Erythroblast (primary cell): ENCODE measurements at places on chromosomes 1 and 21.

DNA sequence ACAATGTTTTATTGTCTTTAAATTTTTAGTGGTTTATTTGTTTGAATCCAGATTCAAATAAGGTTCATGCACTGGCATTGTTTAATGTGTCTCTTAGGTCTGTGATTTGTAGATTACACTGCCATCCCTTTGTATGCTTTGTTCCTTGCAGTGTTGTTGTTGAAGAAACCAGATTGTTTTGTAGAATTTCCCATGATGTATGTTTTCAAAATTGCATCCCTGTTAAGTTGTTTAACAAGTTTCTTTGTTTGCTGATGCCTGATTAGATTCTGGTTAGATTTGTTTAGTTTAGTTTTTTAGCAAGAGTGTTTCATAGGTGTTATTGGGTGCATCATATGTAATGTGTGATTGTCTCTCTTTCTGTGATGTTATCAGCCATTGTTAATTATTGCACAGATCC, 5.5 kb upstream of the AVPR1B start:
- no peak for DNase-seq

DNA sequence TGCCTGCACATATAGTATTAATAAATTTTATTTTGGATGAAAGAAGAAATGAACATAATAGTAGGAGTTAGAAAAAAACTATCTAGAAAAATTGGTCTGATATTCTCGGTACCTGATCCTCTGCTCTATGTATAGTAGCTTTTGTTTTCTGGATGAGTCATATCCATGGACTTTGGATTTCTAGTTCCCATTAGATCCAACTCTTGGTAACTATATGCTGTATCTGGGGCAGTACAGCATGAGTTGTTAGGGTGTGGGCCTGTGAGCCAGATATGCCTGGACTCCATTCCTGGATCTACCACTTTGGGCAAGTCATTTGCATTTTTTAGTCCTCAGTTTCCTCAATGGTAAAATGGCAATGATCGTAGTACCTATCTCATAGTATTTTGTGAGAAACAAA, 372.2 kb upstream of the PKN2 start:
- DNase-seq, result no peak

GRCh38 chr1:248810727-248811513, 14.8 kb downstream of the SH3BP5L start:
- peak; percentile 15 for DNase-seq

DNA sequence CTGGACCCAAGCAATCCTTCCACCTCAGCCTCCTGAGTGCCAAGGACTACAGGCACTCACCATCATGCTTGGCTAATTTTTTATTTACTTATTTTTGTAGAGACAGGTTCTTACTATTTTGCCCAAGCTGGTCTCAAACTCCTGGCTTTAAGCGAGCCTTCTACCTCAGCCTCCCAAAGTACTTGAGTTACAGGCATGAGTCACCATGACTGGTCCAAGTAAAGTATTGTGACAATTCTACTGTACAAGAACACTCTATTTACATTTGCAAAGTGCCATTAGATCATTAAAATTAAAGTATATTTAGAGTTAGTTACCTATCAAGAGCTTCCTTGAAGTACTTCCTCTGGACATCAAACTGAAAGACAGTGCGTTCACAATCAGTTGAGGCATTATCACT, 44.8 kb downstream of the NRDC start:
- DNase-seq, result no peak

DNA sequence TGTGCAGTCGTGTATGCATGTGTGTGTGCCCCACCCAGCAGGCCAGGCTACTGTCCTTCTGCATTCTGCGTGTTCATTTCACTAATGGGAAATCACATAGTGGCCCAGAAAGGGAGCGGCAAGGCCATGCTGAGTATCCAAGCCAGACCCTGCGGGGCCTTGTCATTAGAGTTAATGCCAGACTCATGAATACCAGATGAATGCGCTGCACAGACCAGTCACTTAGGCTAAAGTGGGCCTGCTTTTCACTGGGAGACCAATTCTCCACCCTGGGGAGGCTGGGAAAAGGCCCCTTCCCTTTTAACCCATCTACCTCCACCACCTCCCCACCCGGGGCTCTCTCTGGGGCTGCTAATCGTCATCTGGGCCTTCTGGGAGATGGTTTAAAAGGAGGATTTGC, 17.0 kb upstream of the GRIK3 start:
- DNase-seq, result no peak

- DNase-seq, result peak; percentile 19
Measured at GRCh38 chr1:109161858-109162606, 48.1 kb downstream of the ELAPOR1 start.

DNA sequence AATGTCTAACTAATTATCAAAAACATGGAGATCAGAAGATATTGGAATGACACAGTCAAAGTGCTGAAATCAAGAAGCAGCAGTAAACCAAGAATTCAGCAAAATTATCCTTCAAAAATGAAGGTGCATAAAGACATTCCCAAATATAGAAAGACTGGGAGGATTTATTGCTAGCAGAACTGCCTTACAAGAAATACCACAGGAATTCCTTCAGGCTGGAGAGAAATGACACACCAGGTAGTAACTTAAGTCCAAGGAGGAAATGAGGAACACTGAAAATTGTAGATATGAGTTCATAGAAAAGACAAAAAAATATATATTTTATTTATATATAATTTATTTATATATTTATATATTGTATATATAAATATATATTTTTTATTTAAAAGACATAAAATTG, 217.2 kb downstream of the RPS6KC1 start:
- no peak for DNase-seq

GRCh38 chr21:17819877-17820229, 697 bp upstream of the C21orf91 start:
- DNase-seq, result no peak

DNA sequence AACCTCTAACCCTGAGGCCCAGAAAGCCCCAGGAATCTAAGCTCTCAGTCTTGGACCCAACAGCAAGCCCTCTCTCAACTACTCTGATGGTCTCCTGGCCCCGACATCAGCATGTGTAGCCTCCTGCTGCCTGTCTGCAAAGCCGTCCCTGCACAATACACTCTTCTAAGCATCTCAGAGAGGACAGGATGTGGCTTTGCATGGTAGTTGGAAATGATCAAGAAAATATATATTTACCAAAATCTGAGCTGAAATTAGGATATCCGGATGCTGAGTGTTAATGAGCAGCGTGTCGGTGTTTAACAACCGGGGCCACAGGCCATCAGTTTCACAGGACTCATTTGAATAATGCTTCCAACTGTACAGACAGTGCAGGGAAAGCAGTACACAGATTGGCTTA, 59.1 kb upstream of the SIM2 start:
- no peak for DNase-seq

DNA sequence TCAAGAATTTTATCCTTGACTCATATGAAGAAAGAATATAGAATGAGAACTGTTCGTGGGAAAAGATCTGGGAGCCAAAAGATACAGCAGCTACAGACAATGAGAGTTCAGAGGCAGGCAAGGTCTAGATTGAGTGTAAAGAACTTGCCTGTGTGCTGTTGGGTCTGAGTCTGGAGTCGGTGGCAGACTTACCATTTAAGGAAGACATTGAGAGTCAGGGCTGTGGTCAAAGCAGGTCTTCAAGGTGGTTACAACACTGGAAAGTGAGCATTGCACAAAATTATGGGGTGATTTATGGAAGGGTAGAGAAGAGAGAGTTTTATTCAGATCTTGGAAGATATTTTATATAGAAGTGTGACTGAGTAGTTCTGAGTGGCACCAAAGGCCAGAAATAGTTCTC, 80.6 kb downstream of the TBX19 start:
- no peak for DNase-seq

GRCh38 chr1:88490676-88491075, 193.4 kb upstream of the PKN2 start:
- DNase-seq, result no peak

- peak; percentile 83 for DNase-seq
Measured at GRCh38 chr1:155134880-155135414, 705 bp upstream of the SLC50A1 start.

GRCh38 chr1:159089184-159089791, 12.7 kb upstream of the AIM2 start:
- peak; percentile 61 for DNase-seq

- DNase-seq, result no peak
Measured at GRCh38 chr1:201625851-201626251, 86.9 kb downstream of the NAV1 start.

DNA sequence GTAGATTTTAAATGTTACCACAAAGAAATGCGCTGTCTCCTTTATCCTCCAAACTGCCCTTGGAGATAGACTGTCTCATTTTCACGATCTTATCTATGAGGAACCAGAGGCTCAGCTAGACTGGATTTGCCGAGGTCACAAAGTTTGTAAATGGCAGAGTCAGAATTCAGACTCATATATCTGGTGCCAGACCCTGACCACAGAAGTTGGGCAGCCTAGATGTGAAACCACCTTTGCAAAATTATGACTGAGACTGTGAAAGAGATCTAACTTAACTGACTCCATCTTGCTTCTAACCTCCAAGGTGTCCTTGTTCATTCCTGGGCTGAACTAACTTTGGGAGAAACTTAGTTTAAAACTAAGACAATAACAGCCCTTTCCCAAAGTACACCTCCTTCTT, 14.1 kb downstream of the CNR2 start:
- DNase-seq, result peak; percentile 14

DNA sequence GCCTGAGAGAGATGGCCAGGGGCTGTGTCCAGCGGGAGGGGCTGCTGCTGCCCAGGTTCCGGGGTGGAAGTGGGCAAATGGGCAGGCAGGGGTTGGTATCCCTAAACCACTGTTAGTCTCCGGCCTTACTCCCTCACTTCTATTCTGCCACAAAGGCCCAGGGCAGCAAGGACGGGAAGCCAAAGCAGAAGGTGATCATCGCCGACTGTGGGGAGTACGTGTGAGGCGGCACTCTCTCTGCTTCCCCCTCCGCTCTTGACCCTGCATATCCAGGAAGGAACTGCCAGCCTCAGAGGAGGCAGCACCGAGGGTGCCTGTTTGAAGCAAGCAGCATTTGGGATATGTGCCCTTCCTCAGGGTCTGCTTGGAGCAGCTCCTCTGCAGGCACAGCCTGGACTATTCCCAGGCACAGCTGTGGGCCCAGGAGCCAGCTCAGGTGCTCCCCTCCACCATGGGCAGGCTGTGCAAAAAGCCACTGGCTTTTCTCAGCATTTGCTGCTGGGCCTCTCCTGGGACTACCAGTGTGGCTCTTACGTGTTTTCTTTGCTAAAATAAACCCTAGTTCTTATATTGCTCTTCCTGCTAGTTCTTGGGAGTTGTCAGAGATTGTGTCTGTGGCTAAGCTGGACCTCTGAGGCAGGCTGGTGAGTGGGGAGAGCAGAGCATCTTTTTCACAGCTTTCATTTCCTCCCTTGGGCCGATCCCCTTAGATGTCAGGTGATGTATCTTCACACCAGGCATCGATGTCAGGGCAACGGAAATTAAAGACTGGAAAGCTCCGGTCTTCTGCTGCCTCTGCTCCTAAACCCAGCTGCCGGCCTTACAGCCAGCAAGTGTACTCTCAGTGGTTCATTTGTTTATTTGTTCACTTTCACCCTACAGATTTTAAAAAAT, 14.7 kb downstream of the PPIE start:
- DNase-seq, result no peak

DNA sequence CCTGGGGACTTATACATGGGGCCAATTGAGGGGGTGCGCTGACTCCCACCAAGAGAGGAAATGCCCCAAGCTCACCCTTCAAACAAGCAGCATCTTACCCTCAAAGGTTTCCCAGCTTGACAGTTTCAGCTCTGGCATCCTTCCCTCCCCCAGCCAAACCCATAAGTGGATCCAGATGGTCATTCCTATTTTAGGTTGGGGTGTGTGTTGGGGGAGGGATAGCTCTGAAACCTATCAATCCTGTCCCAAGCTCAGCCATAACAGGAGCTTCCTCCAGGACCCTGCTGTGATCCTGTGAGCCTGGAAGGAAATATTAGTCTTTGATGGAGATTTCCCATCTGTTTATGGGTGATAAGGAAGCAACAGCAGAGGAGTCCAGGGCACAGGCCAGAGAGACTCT, 3.4 kb upstream of the TMEM222 start:
- no peak for DNase-seq

GRCh38 chr1:43764581-43764980, 57.2 kb downstream of the ST3GAL3 start:
- no peak for DNase-seq

GRCh38 chr1:108634521-108634920, 26.4 kb downstream of the HENMT1 start:
- no peak for DNase-seq
